ENCODE measurements at places on chromosomes 4 and X. TPM values are rescaled to one million over a fixed set of nuclear protein-coding genes. Genes with fewer than 3 reads are reported as not detected.

The KLHL4 gene
- 5.2 TPM for total RNA-seq

GRCh38 chrX:17038277-17038676 lies 91.8 kb downstream of the REPS2 start:
- no peak for DNase-seq

The STBD1 gene
- total RNA-seq, result 1.7 TPM

DNA sequence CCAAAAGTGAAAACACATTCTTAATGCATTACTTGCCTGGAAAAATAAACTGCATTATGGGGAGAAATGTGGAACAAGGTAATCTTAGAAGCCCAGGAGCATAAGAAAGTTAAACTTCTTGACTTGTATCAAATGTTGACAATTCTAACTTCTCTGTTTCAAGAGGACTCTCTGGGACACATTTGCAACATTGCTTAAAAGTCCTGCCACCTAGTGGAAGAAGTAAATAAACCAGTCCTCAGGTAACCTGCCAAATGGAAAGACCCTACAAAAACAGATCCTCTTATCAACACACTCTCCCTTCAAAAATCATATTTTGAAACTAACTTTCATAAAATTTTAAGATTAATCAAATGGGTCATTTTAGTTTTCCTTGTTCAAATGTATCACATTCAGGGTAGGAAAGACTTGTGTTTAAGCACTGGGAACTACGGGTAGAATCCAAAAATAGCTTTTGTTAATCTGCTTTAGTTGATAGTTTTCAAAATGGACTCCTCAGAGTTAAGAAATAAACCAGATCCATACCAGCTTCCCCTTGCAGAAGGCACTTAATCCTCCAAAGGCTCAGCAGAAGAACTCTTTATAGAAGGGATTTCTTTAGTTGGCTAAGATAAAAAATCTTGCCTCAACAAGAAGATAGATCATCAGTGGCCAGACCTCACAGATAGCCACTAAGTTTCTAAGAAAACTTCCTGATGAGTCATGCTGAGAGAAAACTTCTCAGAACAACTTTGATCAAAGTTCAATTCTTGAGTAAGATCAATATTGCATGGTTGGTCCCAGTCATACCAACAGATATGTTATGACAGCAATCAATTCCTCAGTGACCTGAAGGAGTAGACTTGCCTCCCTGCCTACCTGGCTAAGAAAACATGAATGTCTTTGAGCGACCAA lies 141.7 kb downstream of the HHIP start:
- DNase-seq, result no peak

DNA sequence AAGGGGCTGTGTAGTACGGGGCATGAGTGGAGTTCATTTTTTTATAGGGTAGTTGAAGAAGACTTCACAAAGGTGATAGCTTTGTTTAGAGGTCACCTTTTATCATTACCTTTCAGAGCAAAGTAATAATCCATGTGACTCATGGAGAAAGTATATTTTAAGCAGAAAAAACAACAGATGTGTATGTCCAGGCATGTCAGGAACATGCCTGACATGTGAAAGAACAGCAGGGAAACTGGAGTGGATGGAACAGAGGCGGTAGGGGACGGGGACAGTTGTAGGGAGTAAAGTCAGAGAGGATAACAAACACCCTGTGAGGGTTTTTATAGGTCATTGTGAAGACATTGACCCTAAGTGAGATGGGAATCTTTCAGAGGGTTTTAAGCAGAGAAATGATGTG lies 107.6 kb downstream of the USP9X start:
- DNase-seq, result no peak

- DNase-seq, result no peak
Measured at GRCh38 chrX:11381464-11381863, 88.3 kb downstream of the AMELX start.

The TMPRSS11D gene
- not detected for total RNA-seq

DNA sequence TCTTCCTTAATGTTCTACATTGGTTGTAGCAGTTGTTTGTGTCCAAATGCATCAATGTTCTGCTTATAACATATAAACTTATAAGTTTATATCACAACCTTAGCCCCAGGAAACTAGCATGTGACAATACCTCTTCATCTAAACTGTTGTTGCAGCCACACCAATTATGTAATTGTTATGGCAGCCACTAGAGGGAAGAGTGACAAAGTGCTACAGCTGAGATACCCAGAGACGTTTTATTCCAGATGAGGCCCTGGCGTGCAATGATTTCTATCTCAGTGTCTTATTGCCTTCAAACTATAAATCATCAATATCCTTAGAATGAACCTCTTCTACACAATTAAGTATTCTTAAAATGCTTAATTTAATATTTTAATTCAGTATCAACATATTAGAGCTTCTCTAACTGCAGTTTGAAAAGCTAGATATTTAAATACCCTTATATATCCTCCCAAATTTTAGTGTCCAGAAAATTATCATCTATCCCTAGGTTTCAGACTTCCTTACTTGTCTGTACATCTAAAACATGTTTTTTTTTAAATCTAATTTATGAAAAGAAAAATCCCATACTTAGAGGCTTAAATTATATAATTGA lies 171.6 kb downstream of the PCDH10 start:
- no peak for DNase-seq

GRCh38 chr4:39134683-39135306 lies 47.5 kb upstream of the WDR19 start:
- no peak for DNase-seq

The UBL4A gene
- 29.2 TPM for total RNA-seq

The PAGE4 gene
- total RNA-seq, result not detected

GRCh38 chr4:121200795-121201472 lies 36.8 kb upstream of the TNIP3 start:
- DNase-seq, result no peak

The RADX gene
- total RNA-seq, result 2.9 TPM

DNA sequence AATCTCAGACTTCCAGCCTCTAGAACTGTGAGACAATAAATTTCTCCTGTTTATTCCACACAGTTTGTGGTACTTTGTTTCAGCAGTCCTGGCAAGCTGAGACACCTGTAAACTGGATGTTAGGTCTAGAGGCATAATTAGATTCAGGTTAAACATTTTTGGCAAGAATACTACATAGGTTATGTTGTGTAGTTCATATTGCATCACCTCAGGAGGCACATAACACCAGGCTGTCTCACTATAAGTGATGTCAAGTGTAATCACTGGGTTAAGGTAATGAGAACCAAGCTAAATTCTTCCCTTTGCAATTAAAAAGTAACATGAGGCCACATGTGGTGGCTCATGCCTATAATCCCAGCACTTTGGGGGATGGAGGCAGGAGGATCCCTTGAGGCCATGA lies 214.2 kb downstream of the ZNF674 start:
- DNase-seq, result no peak

- DNase-seq, result no peak
Measured at GRCh38 chrX:52280812-52281211, 88.0 kb upstream of the XAGE2 start.

The TMEM156 gene
- total RNA-seq, result not detected

GRCh38 chr4:119113033-119113655 lies 22.5 kb upstream of the MYOZ2 start:
- DNase-seq, result no peak

DNA sequence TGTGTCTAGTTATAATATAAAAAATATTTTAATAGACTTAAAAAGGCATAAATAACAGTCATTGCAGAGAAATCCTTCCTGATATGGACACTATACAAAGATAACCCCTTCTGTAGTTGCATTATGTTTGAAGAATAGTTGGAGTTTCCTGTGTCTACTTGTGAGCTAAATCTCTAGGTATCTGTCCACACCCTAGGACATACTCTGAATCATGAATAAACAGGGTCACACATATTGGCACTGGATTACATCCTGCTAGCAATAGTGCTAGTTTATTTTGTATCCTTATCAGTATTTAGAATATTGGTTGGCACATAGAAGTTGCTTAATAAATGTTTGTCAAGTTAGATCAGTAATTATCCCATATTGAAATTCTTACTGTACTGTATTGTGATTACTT lies 173.9 kb downstream of the GRXCR1 start:
- no peak for DNase-seq

DNA sequence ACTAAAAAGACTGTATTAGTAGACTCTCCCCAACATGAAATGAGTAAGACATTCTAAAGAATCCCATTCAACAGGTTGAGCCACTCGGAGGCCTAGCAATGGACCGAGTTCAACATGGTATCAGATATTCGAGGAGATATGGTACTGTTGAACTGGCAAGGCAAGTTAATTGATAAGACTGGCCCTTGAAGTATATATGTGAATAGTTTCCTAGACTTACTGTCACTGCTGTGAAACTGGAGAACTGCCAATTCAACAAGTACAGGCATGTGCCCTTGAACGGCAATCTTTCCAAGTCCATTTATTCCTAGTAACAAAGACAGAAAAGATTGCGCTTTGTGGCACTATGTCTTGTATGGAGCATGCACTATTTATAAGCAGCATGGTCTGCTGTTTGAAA lies 24.4 kb downstream of the FAT1 start:
- no peak for DNase-seq

The BANK1 gene
- 0.87 TPM for total RNA-seq

The PSAPL1 gene
- total RNA-seq, result not detected

The SMAD1 gene
- total RNA-seq, result 35.6 TPM

DNA sequence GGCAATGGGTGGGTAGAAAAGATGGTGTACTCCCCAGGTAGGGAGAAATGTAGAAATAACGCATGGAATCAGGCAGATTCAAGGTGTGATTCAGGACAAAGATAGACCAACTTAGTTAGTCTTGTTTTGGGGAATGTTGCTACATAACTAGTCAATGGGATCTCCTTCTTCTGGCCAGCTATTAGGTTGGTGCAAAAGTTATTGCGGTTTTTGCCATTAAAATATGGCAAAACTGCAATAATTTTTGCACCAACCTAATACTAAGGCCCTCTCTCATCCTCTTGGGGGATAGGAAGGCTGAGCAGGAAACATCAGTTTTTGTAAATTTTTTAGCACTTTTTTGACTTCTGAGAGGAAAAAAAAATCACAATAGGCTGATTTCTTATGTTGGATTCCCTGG lies 23.2 kb downstream of the CYBB start:
- DNase-seq, result no peak

DNA sequence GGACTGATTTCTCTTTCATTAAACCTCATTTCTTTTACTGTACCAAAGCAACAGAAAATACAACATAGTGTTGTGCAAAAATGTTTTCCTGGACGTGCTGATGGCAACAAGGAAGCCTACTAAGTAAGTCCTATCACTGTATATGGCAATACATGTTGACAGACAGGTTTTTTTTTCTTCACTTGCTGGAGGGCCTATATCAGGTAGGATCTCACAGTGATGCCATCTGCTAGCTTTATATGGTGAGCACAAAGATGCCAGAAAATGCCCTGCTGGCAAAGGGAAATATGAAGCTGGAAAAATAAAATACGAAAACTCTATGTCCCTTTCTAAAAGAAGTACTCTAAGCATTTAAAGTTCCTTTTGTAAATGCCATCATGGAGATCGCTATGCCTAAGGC lies 119.0 kb upstream of the PDLIM3 start:
- DNase-seq, result no peak

DNA sequence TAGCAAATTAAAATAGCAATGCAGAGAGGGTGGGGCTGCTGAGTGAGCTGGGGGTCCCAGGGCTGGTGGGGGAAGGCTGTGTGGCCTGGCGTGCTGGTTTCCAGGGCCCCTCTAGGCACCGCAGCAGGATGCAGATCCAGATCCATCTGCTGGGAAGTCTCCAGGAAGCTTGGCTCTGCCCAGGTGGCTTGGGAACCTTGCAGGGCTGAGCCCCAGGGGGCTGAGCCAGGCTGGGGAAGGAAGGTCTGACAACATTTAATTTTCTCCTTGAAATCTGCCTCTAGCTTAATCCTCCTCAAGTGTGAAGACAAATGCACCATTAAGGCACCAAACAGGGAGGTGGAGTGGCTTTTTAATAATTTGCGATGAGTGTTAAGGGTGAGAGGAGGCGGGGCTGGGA lies 31.7 kb downstream of the SORCS2 start:
- no peak for DNase-seq

Measured in mesothelial cell of epicardium (in vitro differentiated cells).